ENCODE measurements at places on chromosomes 3 and 15.

GRCh38 chr15:48577469-48577868 lies 68.0 kb downstream of the FBN1 start:
- DNase-seq: no peak

DNA sequence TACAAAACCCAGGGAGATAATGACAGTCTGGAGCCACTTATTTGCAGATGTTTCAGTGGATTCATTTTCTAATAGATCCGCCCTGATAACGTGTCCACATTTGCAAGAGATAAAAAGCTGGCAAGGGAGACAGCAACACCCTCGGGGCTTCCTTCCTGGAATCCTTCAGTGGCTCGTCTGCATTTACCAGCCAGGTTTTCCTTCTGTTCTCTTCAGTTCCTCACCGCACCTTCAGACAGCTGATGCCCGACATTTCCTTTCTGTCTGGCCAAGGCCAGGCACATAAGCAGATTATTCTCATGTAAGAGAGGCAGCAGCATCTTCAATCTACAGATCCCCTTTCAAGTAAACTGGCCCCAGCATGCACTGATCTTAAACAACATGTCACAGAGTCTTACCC lies 56.2 kb upstream of the SPATA12 start:
- no peak for DNase-seq

- DNase-seq: no peak
These were observed 46.0 kb downstream of the UACA start for GRCh38 chr15:70717237-70717793.

DNA sequence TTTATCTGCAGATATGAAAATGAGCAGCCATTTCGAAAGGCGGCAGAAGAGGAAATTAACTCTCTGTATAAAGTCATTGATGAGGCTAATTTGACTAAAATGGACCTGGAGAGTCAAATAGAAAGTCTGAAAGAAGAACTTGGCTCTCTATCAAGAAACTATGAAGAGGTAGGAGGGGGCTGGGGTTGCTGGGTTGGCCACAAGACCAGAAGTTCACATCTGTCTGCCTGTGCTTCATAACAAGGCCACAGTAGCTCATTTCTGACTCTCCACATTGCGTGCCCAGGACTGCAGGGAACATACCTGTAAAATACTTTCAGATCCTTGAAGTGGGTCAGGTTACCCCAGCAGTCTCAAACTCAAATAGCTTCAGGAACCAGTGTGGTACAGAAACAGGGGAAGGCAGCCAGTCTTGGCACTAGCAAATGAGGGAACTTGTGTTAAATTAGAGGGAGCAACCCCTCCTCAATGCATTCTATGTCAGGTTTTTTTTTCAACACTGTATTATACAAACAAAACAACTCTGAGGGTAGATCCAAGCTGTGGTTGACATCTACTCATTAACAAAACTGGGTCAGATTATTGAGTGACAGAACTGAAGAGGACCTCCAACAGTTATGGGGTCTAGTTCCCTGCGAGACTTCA lies 48.7 kb downstream of the BFSP2 start:
- peak; percentile 66 for DNase-seq

DNA sequence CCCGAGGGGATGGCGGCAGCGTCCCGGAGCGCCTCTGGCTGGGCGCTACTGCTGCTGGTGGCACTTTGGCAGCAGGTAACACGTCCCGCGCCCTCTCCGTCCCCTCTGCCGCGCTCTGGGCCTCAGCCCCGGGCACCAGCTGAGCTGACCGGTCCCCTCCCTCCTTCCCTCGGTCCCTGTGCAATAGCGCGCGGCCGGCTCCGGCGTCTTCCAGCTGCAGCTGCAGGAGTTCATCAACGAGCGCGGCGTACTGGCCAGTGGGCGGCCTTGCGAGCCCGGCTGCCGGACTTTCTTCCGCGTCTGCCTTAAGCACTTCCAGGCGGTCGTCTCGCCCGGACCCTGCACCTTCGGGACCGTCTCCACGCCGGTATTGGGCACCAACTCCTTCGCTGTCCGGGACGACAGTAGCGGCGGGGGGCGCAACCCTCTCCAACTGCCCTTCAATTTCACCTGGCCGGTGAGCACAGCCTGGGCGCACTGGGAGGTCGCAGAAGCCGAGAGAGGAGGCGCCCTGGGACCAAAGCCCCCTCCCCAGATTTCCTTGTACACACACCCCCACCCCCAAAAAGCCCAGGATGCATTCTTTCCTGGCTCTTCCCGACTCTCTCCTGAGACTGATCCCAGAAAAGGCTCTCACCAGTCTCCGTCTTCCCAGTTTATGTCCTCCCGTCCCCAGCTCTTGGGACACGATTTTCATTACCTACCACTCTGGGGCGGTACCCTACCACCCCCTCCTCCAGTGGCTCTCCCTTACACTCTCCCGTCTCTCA lies 705 bp downstream of the DLL4 start:
- DNase-seq: no peak

- no peak for DNase-seq
These were observed 55.4 kb downstream of the ZNF148 start for GRCh38 chr3:125319765-125320164.

GRCh38 chr3:130850843-130851242 lies 43.0 kb upstream of the ATP2C1 start:
- no peak for DNase-seq

DNA sequence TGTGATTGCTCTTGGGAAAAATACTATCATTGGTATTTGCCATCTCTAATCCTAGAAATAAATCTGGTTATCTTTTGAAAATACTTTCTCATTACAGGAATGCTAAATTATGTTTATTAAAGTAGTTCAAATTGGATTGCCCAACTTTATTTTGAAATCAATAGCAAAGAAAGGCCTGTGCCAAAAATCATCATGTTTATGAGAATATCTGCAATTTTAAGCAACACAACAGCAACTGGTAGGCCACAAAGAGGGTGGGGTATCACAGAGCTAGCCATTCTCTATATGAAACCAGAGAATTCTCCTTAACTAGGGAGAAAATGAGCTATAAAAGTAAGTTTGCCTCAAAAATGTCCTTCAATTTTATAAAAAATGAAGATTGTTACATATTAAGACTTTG lies 11.9 kb upstream of the TM4SF19 start:
- DNase-seq: no peak

- no peak for DNase-seq
These were observed 74.2 kb upstream of the RASGRP1 start for GRCh38 chr15:38638811-38639210.

DNA sequence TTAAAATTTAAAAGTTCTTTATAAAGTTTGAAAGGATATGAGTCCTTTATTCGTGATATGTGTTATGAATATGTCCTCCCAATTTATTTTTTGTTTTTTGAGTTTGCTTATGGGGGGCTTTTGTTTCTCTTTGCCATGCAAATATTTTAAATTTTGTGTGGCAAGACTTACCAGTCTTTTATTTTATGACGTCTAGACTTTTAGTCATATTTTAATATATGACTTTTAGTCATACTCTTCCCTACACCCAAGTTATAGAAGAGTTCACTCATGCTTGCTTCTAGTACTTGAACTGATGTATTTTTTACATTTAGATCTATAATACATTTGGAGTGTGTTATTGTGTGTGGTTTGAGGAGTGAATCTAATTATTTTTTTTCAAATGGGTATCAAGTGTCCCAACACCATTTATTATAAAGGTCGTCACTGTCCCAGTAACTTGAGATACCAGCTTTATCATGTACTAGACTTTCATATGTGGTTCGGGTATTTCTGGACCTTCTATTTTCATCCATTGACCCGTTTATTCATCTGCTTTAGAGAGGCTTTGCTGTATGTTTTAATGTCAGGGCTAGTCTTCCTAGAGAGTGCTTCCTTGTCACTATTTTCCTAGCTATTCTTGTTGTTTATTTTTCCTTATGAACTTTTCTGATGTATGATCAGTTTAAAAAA lies 755 bp downstream of the PARP15 start:
- DNase-seq: no peak

DNA sequence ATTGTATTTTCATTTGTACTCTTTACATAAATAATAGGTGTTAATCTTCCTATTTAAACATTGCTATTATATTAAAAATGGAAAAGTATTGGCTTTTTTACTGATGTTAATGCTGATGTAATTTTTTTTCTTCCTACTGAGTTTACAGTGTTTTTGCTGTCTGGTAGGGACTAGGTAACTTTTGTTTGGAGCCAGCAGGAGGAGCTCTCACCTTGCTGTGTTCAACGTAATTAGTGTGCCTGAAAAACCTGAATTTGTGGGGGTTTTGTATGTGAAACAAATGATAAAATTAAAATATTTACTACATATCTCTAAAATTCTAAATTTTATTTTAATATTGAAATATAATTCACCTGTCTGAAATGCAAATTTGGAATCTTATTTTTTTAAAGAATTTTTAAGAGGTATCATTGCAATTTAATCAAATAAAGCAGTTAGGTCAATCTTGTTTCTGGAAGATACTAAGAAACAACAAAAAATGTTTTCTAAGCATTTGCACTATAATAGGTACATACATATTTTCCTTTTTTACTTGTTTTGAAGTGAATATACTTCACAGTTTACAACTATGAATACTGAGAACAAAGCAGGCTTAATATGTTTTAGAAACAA lies 48.8 kb downstream of the EPHA6 start:
- no peak for DNase-seq

DNA sequence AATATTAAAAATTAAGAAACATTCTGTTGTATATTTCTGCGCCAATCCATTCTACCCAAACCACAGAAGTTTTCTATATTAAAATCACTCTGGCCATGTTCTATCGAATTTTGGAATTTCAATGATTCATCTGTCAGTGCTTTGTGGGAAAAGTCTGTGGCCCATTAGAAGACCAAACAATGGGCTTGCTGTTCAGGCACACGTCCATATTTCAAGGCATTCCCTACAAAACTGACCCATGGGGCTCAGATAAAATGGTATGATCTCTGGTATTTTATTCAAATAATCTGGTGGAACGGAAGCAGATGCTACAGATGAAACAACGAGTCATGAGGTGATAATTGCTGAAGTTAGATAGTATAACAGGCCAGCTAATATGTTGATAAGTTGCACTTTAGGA lies 12.4 kb downstream of the NPHP3 start:
- no peak for DNase-seq

DNA sequence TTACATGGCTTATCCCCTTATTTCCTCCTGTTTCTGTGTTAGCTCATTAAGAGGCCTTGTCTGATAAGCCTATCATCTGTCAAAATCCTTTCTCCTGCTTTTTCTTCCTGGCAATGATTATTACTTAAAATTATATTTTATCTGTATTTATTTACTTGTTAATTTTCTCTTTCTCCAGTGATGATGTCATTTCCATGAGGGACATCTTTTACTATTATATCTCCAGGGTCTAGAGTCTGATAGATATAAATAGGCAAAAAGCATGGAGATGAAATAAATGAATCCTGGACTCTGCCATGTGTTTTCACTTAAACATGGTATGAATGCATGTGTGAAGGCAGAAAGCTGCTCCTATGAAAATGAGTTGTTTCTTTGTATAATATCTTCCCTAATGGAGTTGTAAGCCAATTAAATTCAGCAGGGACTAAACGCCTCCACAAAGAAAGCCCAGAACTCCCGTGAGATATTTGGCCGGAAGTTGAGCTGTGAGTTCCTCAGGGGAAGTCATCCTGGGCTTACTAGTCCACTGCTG lies 375.2 kb downstream of the TUSC7 start:
- no peak for DNase-seq

DNA sequence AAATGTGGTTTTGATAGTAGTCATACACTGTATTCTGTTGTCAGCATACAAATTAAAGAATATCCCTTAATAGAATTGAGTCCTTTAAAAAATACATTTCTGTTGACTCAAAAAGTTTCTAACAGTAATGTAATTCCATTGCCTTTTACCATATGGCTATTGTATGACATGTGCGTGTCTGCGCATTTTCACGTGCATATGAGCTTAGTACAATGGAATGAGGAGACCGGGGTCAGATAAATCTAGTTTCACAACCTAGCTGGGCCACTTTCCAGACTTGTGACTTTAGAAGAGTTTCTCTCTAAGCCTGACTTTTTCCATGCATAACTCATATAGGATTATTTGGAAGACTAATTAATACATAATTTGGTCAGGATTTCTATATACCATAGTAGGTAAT lies 38.7 kb downstream of the ZBTB38 start:
- DNase-seq: no peak

- no peak for DNase-seq
These were observed 76.0 kb downstream of the PTPRG start for GRCh38 chr3:61637088-61638051.

DNA sequence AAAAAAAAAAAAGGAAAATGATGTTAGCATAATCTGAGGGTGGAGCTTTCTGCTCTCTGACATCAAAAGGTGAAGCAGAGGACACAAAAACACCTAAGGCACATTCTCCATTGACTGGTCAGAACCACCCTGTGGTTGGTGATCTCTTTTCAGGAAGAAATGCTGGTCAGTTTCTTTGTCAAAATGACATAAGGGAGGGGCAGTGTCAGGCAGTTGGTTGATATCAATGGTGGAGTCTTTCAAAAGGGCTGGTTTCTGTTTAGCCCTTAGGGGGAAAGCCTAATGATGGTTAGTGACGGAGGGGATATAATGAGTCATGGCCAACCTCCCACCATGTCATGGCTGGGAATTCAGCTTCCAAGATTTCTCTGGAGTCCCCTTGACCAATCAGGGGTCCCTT lies 185.9 kb upstream of the GBE1 start:
- DNase-seq: no peak

GRCh38 chr3:139975594-139976365 lies 40.8 kb downstream of the CLSTN2 start:
- DNase-seq: no peak

DNA sequence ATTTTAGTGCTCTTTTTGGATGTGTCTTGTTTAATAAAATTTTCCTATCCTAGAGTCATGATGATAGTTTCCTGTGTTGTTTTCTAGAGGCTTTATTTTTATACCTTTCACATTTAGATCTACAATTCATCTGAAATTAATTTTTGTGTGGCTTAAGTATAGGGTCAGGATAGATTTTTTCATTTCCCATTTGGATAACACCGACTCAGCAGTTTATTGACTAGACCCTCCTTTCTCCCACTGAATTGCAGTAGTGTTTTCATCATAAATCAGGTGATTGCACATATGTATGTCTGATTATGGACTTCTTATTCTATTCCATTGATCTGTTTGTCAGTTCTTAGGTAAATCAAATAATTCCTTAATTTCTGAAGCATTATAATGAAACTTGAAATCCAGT lies 10.4 kb downstream of the PRR23A start:
- no peak for DNase-seq

GRCh38 chr3:192054881-192055280 lies 593.9 kb downstream of the PYDC2 start:
- no peak for DNase-seq

- no peak for DNase-seq
These were observed 620.7 kb upstream of the ALCAM start for GRCh38 chr3:104746056-104746455.
